Camera-type eye (tissue), 1 donor: ENCODE measurements at places on chromosomes 1 and 21. TPM values are rescaled to one million over a fixed set of nuclear protein-coding genes. Genes with fewer than 3 reads are reported as not detected.

Gene IL20
- not detected for total RNA-seq

Gene FBLIM1
- 46.5 TPM for total RNA-seq

Gene S100A2
- total RNA-seq = 2.3 TPM

Gene VTCN1
- total RNA-seq = 6.0 TPM

Gene INSRR
- total RNA-seq = 0.22 TPM

Gene OR10J1
- not detected for total RNA-seq

Gene CLDN8
- total RNA-seq = 2.0 TPM

Gene OR10J5
- total RNA-seq = not detected

Gene LCE2B
- not detected for total RNA-seq
